ENCODE measurements at places on chromosomes 16 and 17. TPM values are rescaled to one million over a fixed set of nuclear protein-coding genes. Genes with fewer than 3 reads are reported as not detected.

The FNDC8 gene
- not detected for total RNA-seq

The CACNG3 gene
- not detected for total RNA-seq

The SGCA gene
- 155 TPM for total RNA-seq

The IRX5 gene
- 0.47 TPM for total RNA-seq
